ENCODE measurements at places on chromosomes 7 and 10.

GRCh38 chr7:25454562-25455041 lies 226.3 kb upstream of the NPVF start:
- no peak for DNase-seq

GRCh38 chr7:141837683-141838082 lies 3.6 kb downstream of the PRSS37 start:
- DNase-seq: no peak

- DNase-seq: peak; percentile 50
Observed at GRCh38 chr10:67609996-67610793, 85.8 kb downstream of the CTNNA3 start.

- no peak for DNase-seq
Observed at GRCh38 chr10:12459340-12459739, 110.0 kb downstream of the CAMK1D start.

DNA sequence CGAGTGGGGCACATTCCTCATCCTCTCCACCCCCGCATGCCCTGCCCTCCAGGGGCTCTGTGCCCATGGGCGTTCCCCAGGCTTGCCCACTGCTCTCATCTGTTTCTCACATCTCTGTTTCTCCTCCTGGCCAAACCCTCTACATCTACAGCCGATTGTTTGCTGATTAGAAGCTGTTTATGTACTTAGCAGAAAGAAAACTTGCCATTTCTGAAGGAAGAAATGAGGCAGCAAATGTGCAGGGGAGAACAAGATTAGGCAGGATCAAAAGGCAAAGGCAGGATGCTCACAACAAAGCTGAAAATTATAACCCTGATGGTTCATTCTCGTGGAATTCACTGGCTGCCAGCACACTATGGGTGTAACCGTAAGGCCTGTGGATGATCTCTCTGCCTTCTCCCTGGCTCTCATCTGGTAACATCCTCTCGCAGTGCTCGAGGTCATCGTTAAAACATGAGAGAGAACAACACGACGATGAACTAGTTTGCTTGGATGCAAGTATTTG lies 111.6 kb upstream of the KLF14 start:
- DNase-seq: peak; percentile 92

- DNase-seq: peak; percentile 25
Observed at GRCh38 chr7:132049462-132050304, 493.3 kb upstream of the PODXL start.

- no peak for DNase-seq
Observed at GRCh38 chr7:37433166-37433565, 15.5 kb downstream of the ELMO1 start.

DNA sequence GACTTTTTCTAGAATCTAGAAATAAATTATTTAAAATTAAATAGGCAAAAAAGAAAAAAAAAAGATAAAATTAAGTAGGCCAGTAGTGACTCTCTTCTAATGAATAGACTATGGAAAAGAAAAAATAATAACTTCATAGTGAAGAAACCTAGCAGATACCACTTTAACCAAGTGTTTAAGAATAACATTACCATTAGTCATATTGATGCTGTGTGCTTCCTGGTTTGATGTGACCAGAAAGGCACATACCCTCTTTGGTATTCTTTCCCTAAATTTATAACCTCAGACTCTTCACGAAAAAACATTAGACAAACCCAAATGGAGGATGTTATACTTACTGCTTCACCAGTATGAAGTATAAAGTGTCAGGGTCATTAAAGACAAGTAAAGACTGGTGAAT lies 42.6 kb downstream of the KIF20B start:
- DNase-seq: peak; percentile 60

DNA sequence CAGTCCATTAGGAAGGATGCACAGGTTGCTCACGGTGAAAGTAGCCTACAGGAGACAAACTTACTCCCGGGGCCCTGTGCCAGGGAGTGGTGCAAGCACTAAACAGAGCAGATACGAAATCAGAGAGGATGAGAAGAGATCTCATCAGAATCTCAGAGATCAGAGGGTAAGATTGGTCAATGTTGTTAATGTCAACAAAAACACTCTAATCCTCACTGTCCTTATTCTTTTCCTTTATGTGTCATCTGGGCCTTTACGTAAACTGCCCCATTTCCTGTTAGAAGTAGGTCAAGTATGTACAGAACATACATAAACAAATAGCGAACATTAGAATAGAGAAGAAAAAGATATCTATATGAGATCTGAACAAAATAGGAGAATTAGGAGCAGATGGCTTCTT lies 163.1 kb downstream of the PPP1R17 start:
- peak; percentile 74 for DNase-seq

DNA sequence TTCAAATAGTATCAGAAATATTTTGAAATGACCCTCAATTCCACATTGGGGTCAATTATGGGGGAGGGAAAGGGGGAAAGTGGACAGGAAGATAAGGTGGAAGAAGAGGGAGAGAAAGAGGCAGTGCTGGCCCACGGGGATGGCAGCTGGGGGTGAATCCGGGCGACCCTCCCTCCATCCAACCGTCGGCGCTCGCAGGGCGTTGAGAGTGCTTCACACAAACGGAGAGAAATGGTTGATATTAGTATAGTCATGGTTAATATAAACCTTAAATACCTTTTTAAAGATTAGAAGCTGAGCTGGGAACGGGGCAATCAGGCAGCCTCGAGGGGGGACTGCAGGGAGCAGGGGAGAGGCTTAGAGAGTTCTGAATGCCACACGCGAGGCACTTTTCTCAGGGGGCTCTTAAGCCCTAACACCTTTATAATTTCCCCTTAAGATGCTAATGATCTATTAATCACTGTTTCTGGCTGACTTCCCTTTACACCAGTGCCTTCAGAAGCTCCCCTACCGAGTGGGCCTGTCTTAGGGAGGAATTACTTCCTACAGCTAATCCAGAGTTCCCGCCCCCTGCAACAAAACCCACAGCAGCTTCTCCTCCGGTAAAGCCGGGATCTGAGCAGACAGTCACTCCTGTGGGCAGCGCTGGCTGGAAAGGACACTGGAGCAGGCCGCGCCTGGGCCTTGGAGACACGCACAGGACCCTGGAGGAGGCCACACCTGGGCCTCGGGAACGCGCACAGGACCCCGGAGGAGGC lies 39.5 kb downstream of the PRKAG2 start:
- DNase-seq: no peak

DNA sequence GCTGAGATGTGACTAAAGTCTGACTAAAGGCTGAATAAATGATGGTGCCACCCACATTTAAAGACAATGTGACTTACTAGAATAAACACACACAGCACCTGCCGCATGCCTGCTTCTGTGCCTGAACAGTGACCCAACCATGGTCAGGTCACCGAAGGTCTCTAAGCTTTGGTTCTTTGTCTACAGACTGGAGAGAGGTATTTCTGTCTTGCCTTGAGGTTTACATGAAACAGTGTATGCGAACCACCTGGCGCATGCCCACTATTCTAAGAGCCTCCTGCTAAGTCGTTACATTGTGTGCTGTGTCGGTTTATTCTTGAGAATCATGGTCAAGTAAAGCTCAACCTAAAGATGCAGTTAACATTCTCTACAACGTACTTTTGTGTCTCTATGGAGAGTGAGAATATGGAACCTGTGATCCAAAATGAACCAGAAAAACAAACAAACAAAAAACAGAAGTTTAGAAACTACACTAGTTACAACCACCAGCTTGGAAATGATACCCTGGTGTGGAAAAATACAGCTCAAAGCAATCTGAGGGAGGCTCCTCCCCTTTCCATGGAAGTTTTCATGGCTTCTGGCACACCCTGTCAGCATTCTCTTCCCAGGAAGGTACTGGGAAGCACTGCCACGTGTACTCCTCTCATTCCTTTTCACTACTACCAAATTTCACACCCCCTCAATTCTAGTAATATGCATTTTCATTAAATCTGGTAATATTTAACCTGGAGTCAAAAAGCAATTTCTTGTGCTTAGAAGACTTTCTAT lies 40.0 kb downstream of the VOPP1 start:
- no peak for DNase-seq

- peak; percentile 9 for DNase-seq
Observed at GRCh38 chr7:13778967-13779366, 210.5 kb downstream of the ETV1 start.

GRCh38 chr7:118696879-118697278 lies 472.4 kb downstream of the ANKRD7 start:
- no peak for DNase-seq

- no peak for DNase-seq
Observed at GRCh38 chr10:46217752-46218453, 68.9 kb upstream of the ANTXRL start.

GRCh38 chr10:61845950-61846268 lies 55.6 kb upstream of the ARID5B start:
- no peak for DNase-seq

DNA sequence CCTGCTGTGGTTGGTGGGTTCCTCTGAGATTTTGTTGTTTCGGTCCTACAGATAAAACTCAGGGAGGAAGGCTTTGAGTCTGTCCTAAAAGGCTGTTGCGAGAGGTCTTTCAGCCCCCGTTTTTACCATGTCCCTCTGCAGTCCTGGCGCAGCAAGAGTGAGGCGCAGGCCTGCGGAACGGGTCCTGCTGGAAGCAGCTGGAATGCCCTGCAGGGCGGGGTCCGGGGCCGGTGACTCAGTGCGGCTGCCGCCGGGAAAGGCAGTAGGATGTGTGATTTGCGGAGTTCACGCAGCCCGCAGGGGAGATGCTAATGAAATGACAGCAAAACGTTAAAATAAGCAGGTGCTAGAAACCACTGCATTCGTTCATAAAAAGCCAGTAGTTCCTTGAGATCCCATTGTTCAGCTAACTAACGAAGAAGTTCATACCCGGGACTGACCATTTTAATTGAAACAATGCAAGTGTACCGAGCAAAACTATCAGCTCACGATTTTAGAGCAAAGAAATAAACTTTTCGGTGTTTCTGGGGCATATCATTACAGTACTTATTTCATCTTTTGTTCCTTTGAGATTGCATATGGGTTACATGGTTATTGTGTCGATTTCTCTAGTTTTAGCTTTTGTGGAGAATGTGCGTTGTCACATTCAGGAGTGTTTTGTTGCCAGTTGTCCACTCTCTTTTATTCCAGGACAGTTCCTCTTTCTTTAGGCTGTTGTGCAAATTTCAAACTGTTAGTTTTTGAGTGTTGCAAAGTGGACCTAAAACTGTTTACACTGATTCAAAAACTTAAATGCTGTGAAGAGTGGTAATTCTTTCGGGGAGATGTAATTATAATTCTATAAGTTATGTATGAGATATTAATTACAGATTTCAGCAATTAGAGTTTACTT lies 783 bp downstream of the ANLN start:
- DNase-seq: peak; percentile 89

GRCh38 chr10:73965890-73966768 lies 31.8 kb upstream of the VCL start:
- peak; percentile 78 for DNase-seq

DNA sequence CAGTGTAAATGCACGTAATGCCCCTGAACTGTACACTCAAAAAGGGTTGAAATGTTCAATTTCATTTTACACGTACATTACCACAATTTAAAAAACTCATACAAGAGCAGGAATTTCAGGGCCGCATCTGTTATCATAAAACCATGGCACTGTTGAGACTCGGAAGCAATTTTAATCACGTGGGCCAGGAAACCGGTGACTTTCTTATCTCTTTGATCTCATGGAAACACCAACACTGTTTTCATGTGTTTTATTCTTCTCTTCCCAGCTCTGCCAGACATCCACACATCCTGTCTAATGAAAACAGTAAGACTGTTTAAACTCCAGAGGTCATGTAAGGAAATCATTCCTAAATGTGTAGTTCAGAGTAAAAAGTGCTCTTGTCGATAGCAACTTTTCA lies 35.9 kb downstream of the PTPRE start:
- DNase-seq: peak; percentile 29

All from iris pigment epithelial cell (primary cell).